ENCODE measurements at places on chromosomes 1 and 21.

GRCh38 chr21:41176846-41177245 lies 8.9 kb downstream of the BACE2 start:
- DNase-seq, result no peak

- DNase-seq, result no peak
Measured at GRCh38 chr1:109877317-109877771, 33.3 kb upstream of the CSF1 start.

DNA sequence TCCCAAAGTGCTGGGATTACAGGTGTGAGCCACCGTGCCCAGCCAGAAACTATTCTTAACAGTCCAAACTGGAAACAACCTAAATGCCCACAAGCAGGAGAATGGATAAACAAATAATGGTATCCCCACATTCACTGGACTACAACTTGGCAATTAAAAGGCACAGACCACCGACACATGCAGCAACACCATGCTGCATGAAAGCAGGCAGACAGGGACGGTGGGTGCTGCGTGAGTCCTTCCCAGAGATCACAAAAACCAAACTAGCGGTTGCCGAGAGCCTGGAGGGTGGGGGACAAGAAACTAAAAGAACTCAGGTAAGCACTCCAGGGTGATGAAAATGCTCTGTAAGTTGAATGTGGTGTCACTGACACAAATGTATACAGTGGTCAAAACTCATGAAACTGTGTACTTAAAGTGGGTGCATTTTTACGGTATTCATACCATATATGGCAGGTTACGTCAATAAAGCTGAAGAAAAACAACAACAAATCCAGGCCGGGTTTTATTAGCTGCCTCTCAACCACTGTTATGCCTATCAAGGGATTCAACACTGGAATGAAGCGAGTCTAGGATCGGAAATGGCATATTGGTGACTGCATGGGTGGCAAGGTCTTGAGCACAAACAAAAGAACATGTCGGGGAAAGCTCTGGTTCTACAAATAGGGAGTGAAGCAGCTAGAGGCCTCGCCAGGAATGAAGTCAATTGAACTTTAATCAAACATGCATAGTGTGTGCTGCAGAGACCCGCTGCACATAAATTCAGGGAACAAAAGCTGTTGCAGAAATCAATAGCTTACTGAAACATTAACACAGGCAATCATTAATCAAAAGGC lies 52.4 kb downstream of the SLC45A1 start:
- DNase-seq, result no peak

GRCh38 chr1:41983451-41983850 lies 64.7 kb upstream of the HIVEP3 start:
- no peak for DNase-seq

- no peak for DNase-seq
Measured at GRCh38 chr1:212777151-212777550, 14.4 kb downstream of the NSL1 start.

DNA sequence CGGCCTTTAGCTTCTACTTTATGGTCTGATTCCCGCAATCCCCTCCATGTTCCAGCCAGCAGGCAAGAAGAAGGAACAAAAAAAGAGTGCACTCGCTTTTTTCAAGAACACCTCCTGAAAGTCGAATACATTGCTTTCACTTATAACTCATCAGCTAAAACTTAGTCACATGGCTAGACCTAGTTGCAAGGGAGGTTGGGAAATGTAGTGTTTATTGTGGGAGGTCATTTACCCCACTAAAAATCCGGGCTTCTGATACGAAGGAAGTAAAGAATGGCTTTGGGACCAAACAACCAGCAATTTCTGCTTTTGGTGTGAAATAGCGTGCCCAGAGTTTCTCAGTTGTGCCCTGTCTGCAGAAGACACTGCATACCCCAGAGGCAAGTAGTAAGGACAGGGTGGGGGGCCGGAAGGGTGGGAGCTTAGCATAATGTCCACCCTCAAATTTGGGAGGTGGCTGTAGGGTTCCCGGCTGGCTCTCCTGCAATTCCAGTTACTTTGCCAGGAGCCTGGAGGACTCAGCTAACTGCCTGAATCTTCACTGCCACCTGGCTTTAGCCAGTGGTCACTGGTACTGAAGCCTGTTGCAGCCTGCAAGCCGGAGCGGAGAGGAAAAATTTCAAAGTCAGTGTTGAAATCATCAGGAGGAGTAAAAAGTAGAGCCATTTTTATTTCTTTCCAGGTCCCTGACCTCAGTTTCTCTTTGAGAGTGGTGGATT lies 57.7 kb upstream of the F3 start:
- no peak for DNase-seq

- no peak for DNase-seq
Measured at GRCh38 chr21:45788198-45788597, 144.7 kb downstream of the PCBP3 start.

GRCh38 chr1:206472886-206473285 lies 2.6 kb downstream of the IKBKE start:
- DNase-seq, result no peak

GRCh38 chr21:44658913-44659595 lies 1.3 kb downstream of the KRTAP12-3 start:
- no peak for DNase-seq

- DNase-seq, result no peak
Measured at GRCh38 chr21:21101911-21102310, 103.7 kb downstream of the NCAM2 start.

- DNase-seq, result no peak
Measured at GRCh38 chr1:181175356-181175910, 86.9 kb downstream of the IER5 start.

DNA sequence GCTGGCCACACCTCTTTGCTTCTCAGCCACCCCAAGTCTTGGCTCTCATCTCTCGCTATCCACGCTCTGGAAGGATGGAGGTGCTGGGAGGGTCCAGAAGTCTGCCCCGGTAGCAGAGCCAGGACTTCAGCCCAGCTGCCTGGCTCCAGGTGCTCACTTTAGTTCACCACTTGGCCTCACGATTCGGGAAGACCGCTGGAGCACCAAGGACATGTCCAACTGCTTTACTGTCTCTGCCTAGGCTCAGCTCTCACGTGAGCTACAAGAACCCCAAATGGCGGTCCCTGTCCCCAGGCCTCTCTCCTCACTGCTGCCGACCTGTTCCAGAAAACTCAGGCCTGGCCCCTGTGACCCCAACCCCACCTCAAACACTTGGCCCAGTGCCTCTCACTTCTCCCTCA lies 3.4 kb downstream of the TRIM11 start:
- no peak for DNase-seq

- no peak for DNase-seq
Measured at GRCh38 chr1:198377702-198378101, 162.8 kb downstream of the ATP6V1G3 start.

DNA sequence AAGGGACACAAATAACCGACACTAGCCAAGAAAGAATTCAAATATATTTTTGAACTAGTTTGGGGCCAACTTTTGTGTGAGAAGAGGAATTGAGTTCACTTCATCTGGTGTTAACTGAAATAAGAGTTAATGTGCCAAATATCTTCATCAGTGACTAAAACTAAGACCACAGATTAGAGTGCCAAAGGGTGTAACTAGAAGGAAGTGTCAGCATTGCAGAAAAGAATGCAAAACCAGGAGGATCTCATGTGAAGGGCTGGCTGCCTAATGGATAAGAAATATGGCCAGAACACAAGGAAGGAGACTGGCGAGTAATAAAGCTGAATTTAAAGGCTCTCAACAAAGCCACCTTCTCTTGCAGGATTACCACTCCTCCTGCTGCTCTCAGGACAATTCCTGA lies 61.8 kb upstream of the LRRC8D start:
- no peak for DNase-seq

DNA sequence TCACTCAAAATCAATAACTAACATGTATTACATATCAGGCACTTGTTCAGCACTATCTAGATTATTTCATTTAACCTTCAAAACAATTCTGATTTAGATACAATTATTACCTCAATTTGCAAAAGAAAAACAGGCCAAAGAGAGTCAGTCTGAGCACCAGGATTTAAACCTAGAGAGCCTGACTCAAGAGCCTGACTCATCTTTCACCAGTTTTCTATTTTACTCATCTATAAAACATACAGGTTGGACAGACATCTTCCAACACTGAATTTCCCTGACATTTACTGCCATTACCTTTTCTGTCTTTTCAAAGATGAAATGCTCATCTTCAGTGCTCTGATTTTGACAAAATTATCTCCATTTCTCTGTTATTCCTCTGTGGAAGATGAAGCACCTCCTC lies 116.5 kb downstream of the MRPL39 start:
- no peak for DNase-seq

GRCh38 chr1:65359888-65360287 lies 50.5 kb downstream of the DNAJC6 start:
- DNase-seq, result no peak

DNA sequence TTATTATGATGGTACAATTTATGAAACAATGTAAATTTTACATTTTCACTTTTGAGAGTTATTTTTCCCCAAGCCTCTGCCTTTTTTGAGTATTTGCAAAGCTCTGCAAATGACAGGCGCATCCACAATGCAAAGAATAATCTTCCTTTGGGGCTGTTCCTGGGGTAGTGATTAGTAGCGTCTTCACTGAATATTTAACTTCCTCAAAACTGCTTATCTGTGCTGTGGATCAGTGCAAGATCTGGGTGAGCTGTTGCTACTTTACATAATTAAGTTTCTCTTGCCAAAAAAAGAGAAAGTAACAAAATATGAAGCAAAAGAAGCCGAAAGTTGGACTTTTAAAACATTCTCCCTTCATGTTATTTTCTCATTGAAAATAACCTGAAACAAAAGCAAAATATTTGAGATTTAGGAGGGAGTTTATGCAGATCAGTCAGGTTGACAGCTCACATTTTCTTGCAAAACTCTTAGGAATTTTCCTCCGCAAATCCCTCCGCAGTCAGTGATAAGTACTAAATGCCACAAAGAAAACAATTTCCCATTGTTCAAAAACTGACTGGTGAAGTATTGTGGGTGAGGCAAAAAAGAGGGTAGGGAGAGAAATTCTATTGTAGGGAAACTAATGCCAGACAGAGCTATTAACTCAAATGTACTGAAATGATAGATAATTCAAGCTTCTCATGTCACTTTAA lies 276.4 kb upstream of the B3GALT2 start:
- no peak for DNase-seq

GRCh38 chr1:43781574-43781973 lies 74.2 kb downstream of the ST3GAL3 start:
- DNase-seq, result no peak

GRCh38 chr21:14981246-14981645 lies 83.6 kb downstream of the NRIP1 start:
- DNase-seq, result no peak

- no peak for DNase-seq
Measured at GRCh38 chr1:54643736-54644135, 2.1 kb downstream of the MROH7 start.

DNA sequence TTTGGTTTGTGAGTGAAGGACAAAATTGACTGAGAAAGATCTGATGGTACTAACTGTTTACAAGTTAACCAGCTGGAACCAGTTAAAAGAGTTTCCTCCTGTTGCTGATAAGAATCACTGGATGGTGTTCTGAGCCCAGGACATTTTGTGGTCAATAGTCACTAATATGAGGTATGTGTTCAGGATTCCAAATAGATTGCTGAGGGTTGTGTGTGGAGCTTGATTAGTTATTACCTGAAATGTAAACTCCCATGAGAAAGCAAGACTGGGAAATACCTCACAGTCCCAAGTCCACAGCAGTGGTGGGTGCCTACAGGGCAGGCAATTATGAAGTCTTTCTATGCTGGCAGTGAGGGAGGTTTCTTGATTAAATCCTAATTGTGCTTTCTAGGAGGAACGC lies 164.6 kb downstream of the DNM3 start:
- no peak for DNase-seq

DNA sequence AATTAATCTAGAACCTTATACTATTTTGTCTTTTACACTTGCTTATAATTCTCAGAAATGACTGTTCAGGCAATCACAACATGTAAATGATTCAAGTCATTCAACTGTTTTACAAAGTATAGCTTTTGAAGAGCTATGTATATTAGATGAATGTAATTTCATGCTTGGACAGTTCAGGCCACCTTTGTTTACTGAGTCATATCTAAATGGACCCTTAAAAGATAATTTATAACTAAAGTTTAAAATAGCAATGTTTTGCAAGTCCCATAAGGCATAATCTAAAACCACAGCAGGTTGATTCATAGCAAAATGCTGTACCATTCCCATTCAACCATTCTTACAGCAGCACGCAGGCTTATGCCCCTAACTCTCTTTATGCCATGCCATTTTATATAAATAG lies 64.8 kb downstream of the PIK3R3 start:
- no peak for DNase-seq

- DNase-seq, result no peak
Measured at GRCh38 chr1:186987769-186988168, 159.0 kb downstream of the PLA2G4A start.

DNA sequence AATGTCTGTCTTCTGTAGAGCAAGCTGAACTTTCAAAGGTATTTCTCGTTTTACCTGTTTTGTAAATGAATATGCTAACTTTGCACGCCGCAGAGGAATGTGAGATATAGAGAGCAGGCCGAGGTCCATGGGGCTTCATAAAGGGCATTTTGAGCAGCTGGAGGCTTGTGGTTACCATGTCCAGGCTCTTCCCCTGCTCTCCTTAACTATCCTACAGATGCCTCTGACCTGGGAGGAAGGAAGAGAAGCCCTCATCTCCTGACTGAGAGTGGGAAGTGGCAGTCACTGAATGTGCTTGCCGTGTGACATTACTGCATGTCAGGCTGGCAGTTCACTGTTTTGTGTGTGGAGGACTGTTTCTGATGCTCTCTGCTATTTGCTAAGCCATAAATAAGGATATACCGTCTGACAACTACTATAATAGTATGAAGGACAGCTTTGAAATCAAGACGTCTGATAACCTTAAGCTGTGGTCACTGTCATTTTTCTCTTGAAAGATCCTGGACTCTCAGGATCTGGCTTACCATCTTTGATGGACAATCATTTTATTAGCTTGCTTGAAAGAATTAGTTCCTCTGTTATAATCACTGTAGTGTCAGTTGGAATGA lies 92.2 kb downstream of the DYRK1A start:
- no peak for DNase-seq

DNA sequence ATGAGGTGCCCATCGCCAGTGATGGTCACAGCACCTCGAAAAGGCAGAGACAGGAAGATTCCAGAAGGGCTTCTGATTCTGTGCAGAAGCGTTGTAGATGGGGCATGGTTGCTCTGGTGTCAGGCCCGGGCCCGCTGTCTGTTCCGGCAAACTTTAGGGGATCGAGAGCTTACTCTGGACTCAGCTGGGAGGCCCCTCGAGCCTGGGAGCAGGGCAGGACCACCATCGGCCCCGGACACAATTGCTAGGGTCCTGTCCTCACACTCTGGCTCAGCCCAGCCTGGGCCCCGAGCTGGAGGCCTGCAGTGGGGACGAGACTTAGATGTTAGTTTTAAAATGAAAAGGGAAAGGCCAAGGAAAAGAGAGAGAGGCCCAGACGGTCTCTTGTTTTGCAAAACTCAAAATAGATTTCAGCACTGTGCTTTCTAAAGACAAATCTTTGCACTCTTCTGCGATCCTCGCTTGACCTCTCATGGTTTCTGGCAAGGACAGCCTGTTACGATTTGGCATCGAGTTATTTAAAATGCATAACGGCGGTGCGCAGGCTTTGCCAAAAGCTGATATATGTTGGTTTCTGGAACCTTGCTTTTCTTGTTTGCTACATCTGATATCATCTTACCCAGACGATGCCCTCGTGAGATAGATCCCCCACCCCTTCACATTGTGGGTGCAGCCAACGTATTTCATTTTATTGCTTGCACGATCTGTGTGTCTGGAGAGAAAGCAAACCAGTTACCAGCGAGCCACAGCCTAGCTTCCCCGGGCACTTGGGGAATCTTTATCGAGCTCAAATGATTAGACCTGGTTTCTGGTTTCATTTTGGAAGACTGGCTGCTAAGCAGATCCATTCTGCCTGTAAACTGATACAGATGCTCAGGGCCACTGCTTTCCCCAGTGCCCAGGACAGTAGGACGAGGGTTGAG lies 58.0 kb downstream of the PRDM16 start:
- no peak for DNase-seq

- DNase-seq, result no peak
Measured at GRCh38 chr1:217322834-217323233, 308.1 kb downstream of the GPATCH2 start.
